Skeletal muscle tissue (tissue), 5 donors: ENCODE measurements at places on chromosomes 1 and 21. TPM values are rescaled to one million over a fixed set of nuclear protein-coding genes. Genes with fewer than 3 reads are reported as not detected.

Gene TNNI3K
- total RNA-seq, result 2.1 TPM

Gene REG4
- total RNA-seq, result not detected

Gene TACSTD2
- total RNA-seq, result 0.52 TPM

Gene ZSWIM5
- total RNA-seq, result 0.52 TPM

Gene UBE2U
- not detected for total RNA-seq

Gene PLCH2
- under 0.01 TPM for total RNA-seq

Gene CD48
- total RNA-seq, result 5.2 TPM

Gene CA14
- total RNA-seq, result 2.1 TPM

Gene SLC9A1
- 1.6 TPM for total RNA-seq

Gene VN1R5
- total RNA-seq, result not detected

Gene SLAMF7
- 0.52 TPM for total RNA-seq

Gene CSF3R
- 3.7 TPM for total RNA-seq

Gene LUZP1
- 9.9 TPM for total RNA-seq

Gene LRRIQ3
- 1.0 TPM for total RNA-seq

Gene FAM72B
- 1.0 TPM for total RNA-seq
